ENCODE measurements at places on chromosomes 5 and 9. TPM values are rescaled to one million over a fixed set of nuclear protein-coding genes. Genes with fewer than 3 reads are reported as not detected.

The BAAT gene
- total RNA-seq, result not detected

The SLC34A1 gene
- not detected for total RNA-seq

The TCF7 gene
- total RNA-seq, result 19.4 TPM

GRCh38 chr5:94249430-94249829 lies 369.0 kb downstream of the KIAA0825 start:
- DNase-seq, result peak; percentile 49

DNA sequence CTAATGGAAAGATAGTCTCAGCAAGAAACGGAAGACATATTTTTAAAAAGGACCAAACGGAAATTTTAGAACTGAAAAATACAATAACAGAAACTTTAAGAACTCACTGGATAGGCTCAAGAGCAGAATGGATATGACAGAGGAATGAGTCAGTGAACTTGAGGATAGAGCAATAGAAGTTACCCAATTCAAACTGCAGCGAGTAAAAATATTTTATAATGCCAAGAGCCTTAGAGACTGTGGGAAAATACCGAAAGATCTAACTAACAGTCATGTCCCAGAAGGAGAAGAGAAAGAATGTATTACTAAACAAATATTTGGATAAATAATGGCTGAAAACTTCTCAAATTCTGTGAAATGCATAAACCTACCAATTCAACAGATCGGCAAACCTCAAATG lies 40.8 kb downstream of the ADAMTS2 start:
- DNase-seq, result no peak

DNA sequence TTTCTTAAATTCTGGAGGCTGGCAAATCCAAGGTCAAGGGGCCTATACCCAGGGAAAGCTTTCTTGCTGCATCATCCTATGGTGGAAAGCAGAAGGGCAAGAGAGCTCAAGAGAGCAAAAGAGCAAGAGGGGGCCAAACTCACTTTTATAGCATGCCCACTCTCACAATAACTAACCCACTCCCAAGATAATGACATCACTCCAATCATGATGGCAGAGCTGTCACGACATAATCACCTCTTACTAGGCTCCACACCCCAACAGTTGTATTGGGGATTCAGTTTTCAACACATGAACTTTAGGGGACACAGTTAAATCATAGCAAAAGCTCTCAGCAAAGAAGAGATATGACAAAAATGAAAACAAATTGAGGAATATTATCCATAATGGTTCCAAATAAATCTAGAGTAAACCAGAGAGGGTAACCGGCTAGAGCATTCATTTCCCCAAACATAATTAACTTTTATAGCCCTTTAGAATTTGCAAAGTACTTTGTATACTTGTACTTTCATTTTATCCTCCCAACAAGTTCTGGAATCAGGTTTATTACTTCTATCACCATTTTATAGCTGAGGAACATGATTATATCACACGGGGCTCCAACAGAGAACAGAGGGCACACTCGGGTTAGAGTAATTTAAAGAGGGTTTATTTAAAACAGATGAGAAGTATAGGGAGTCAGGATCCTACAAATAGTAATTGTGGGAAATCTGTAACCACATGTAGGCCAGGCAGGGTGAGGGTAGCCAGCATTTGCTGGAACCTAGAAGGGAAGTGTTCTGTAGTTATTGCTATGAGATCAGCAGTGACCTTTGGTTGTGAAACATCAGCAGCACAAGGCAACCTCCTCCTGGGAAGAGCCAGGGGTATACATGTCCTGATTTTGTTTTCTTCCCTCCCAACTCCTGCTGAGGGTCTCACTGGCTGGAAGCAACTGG lies 7.2 kb upstream of the TARS1 start:
- no peak for DNase-seq

The SPINK6 gene
- not detected for total RNA-seq

- peak; percentile 91 for DNase-seq
Observed at GRCh38 chr5:127313847-127314473, 23.4 kb downstream of the MEGF10 start.

DNA sequence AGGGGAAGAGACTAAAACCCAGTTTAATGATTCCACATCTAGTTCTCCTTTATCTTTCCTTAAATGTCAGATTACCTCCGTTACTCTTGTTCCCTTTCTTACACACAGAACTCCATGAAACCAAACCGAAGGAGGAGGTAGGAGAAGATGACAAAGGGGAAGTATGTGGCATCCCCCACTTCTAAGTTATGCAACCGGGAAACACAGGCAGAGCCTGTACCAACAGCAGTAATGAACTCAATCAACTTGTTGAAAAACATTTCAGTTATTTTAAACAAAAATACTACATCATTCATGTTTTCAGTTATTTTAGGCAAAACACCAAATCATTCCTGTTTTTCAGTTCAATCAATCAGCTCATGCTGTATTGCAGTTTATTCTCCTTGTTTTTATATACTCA lies 101.8 kb downstream of the PCSK1 start:
- DNase-seq, result no peak

The LVRN gene
- total RNA-seq, result 0.09 TPM

GRCh38 chr9:11269036-11269435 lies 656.2 kb upstream of the PTPRD start:
- no peak for DNase-seq

DNA sequence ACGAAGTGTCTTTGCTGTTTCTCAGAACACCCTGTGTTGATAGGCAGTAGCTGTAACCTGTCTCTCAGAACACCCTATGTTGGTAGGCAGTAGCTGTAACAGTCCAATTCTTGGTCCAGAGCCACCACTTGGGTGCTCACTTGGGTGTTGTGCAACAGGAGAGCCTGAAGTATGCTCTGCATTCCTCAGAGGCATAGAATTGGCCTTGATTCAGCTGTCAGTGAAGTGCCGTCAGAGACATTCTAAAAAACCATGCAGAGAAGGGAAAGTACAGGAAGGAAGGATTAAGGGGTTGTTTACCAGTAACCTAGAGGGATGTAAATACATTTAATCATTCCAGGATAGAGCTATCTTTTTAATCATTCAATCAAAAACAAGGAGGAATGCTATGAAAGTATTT lies 231.2 kb downstream of the ARRDC3 start:
- DNase-seq, result no peak

- DNase-seq, result no peak
Observed at GRCh38 chr9:31347082-31347617, 1037.3 kb upstream of the ACO1 start.

- peak; percentile 65 for DNase-seq
Observed at GRCh38 chr9:18504707-18505106, 30.8 kb downstream of the ADAMTSL1 start.

The FAM81B gene
- not detected for total RNA-seq

DNA sequence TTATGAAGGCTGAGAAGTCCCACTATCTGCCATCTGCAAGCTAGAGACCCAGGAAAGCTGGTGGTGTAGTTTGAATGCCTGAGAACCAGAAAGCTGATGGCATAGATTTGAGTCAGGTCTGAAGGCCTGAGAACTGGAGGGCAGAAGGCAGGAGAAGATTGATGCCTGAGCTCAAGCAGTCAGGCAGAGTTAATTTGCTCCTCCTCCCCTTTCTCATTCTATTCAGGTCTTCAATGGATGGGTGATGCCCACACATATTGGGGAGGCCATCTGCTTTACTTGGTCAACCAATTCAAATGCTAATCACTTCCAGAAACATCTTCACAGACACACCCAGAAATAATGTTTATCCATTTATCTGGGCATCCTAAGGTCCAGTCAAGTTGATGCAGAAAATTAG lies 87.6 kb upstream of the CPLX2 start:
- DNase-seq, result no peak

GRCh38 chr5:151097820-151098767 lies 17.3 kb upstream of the TNIP1 start:
- no peak for DNase-seq

GRCh38 chr5:14062178-14062577 lies 81.0 kb upstream of the TRIO start:
- DNase-seq, result no peak

GRCh38 chr5:67182301-67182790 lies 14.3 kb downstream of the CD180 start:
- DNase-seq, result peak; percentile 82

The PTGES2 gene
- total RNA-seq, result 85.0 TPM

The CEL gene
- 1.7 TPM for total RNA-seq

GRCh38 chr5:179260324-179261070 lies 84.8 kb downstream of the ADAMTS2 start:
- peak; percentile 41 for DNase-seq

- no peak for DNase-seq
Observed at GRCh38 chr5:117266280-117266679, 691.7 kb upstream of the SEMA6A start.

GRCh38 chr5:163658702-163659567 lies 153.5 kb downstream of the MAT2B start:
- no peak for DNase-seq

The DPH7 gene
- 43.2 TPM for total RNA-seq

DNA sequence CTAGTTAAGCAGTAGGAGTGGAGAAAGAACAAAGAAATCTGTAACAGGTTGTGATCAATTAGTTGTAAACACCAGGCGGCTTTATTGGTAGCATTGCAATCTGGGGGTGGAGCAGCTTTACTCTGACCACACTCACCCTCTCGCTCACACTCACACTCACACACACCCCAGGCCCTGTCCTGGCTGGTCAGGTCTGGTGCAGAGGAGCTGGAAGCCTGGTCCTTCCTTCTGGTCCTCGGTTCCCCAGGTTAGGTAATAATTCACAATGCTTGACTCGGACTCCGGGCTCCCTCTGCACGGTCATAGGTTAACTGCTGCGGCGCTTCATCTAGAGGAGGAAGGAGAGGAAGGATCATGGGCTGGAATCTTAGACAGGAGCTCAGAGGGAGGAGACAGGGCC lies 1.6 kb downstream of the CCL19 start:
- no peak for DNase-seq

- no peak for DNase-seq
Observed at GRCh38 chr5:18281947-18282581, 647.8 kb downstream of the TAF11L14 start.

- DNase-seq, result no peak
Observed at GRCh38 chr9:107540164-107540561, 50.6 kb upstream of the KLF4 start.

DNA sequence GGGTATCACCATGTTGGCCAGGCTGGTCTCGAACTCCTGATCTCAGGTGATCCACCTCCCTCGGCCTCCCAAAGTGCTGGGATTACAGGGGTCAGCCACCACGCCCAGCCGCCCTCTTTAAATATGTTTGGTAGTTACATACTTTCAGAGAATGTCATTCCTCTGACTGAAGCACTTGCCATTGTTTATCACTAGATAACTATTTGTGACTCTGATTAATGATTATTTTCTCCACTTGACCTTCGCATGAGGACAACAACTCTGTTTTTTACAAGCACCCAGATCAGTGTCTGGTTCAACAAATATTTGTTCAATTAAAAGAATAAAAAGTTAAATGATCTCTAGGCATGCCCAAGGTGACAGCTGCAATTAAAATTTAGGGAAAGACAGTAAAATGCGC lies 56.2 kb downstream of the CLINT1 start:
- DNase-seq, result no peak

DNA sequence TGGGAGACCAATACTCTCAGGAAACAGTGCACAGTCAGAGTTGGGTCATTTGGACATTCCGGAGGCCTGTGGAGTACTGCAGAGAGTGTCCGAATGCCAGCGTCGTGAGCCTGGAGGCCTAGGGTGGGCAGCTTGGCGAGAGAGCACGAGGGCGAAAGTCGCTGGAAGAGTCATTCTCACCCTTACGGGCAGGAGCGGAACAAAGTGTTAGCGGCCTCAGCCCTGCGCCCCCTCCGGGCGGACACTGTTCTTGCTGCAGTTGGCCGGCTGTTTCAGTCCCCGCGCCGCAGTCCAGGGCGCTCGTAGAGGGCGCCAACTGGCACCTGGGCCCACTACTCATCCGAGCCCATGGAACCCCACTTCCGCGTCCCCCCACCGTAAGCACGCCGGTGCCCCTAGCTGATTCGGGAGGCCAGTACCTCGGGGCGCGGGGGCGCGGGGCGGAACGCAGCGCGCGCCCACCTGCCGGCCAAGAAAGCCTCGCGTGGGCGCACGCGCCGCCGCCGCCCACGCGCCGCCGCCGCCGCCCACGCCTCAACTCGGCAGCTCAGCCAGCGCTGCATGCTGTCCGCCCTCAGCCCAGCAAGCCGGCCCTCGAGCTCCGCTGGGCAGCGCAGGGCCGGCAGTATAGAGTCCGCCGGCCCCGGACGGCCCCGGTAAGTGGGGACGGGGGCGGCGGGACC lies 99.7 kb upstream of the CCL21 start:
- DNase-seq, result peak; percentile 90
